Fibroblast of skin of right quadriceps (primary cell): ENCODE measurements at places on chromosomes 5 and 9.

DNA sequence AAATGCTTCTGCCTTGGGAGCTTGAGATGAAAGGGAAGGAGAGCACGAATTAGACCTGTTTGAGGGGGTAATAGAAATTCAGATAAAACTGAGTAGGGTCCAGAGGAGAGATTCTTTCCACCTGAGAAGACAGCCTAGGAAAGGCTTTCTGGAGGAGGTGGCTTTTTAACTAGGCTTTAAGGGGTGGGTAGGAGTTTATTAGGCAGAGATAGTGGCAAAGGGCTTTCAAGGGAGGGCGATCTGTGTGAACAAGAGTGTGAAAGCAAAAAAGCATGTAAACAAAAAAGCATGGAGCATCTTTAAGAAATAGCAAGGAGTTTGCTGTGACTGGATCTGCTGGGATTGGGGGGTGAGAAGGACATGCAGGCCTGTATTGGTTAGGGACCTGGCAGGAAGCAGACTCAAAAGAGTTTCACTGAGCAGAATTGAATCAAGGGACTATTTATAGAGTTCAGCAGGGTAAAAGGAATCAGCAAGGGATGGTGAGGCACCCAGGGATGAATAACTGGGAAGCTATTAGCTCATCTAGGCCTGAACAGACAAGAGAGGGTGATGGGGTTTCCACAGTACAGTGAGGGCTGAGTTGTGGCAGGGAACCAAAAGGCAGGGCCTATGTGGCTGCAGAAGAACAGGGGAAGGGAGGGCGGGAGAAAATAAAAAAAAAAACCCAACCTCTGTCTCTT lies 18.8 kb downstream of the SLC1A1 start:
- peak; percentile 86 for DNase-seq

DNA sequence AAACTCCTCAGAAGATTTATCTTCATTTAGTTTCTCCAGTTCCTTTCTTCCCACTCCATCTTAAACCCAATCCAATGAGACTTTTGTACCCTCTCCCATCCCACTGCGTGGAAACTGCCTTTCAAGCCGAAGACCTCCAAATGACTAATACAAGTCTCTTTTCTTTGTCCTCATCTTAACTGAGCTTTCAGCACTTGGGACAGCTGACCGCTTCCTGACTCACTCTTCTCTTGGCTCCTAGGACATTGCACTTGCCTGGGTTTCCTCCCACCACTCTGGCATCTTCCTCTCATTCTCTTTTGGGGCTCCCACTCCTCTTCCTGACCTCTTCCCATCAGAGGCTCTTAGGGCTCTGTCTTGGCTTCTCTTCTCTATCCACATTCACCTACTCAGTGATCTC lies 243.7 kb downstream of the HSPA4 start:
- DNase-seq, result no peak

DNA sequence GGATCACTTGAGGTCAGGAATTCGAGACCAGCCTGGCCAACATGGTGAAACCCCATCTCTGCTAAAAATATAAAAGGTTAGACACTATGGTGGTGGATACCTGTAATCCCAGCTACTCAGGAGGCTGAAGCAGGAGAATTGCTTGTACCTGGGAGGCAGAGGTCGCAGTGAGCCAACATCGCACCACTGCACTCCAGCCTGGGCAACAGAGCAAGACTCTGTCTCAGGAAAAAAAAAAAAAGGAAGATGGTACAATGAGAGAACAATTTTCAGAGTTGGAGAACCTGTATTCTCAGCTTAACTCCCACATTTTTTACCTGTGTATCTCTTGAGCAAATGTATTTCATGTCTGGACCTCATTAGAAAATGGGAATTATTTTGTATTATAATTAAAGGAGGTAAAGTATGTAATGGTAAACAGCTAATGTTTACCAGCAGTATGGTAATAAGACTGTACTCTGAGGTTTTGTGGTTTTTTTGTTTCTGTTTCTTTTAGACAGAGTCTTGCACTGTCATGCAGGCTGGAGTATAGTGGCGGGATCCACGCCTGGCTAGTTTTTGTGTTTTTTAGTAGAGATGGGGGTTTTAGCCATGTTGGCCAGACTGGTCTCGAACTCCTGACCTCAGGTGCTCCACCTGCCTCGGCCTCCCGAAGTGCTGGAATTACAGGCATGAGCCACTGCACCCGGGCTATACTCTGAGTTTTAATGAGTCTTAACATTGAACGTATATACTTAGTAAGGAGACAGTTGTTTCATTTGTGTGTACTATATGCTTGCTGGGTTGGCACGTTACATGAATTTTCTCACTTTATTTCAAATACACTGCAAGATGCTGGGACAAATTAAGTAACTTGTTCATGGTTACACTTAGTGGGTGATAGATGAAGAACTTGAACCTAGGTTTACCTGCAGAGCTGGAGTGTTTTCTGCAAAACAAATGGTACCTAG lies 16.2 kb downstream of the UHRF2 start:
- DNase-seq, result no peak

GRCh38 chr9:137460363-137461315 lies 1.5 kb upstream of the NSMF start:
- no peak for DNase-seq

DNA sequence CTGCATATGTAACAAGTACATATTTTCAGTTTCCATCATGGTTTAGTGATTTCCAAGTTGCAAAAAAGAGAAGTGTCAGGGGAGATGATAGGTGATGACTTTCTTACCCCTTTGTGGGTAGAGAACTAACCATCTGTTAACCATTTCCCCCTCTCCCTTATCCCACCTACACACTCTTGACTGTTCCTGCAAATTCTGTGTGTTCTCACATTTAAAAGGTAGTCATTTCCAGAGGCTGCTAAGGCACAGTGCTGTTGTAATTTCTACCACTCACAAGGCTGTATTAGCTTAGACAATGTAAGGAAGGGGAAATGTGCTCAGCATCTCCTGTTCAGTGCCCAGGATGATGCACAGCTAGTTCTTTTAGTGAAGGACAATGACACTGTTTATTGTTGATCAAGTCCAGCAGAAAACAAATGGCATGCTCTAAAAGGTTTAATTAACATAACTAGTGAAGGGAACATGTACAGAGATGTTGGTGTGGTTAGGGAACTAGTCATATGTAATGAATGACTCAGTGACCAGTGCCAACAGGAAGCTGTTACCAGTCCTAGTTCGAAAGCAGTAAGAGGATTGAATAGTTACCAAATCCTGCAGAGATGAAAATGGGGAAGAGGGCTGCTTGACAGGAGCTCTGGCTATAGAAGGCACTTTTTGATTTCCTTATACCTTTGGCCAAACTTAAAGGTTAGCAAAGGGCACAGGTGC lies 165.1 kb downstream of the PLK2 start:
- DNase-seq, result peak; percentile 39

GRCh38 chr5:6832994-6833393 lies 119.8 kb downstream of the TENT4A start:
- DNase-seq, result no peak

GRCh38 chr9:38154501-38155421 lies 85.7 kb upstream of the SHB start:
- DNase-seq, result no peak

GRCh38 chr5:112203229-112203628 lies 215.8 kb downstream of the EPB41L4A start:
- no peak for DNase-seq

- no peak for DNase-seq
Measured at GRCh38 chr5:180399401-180400215, 46.5 kb upstream of the GFPT2 start.

DNA sequence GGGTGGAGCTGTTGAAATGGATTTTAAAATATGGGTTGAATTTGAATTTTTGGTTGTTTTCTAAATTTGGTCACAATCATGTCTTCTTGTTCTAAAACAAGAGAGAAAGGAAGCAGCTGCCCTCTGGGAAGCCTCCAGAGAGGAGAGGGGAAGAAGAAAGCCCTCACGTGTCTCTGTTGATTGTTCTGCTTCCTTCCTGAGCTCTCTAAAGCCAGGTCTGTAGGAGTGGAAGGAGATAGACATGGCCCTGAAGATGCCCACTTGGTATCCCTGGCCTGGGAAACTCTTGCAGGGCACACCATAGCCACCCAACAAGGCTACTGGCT lies 59.6 kb downstream of the GALNT12 start:
- no peak for DNase-seq

DNA sequence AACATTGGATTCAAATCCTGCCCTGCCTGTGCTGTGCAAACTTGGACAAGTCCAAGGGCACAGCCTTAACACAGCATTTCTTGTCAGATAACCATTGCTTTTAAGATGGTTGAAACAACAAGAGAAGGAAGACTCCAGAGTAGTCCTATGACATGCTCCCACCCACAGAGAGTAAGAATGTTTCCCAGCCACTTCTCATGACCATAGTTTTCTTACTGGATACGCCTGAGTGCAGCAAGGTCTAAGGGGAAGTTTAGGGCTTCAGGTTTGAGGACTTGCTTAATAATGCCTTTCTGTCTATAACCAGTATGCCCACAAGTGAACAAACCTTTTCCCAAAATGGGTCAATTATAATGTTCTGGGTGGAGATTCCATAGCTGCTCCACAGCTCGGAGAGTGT lies 126.4 kb downstream of the SLF1 start:
- DNase-seq, result no peak

DNA sequence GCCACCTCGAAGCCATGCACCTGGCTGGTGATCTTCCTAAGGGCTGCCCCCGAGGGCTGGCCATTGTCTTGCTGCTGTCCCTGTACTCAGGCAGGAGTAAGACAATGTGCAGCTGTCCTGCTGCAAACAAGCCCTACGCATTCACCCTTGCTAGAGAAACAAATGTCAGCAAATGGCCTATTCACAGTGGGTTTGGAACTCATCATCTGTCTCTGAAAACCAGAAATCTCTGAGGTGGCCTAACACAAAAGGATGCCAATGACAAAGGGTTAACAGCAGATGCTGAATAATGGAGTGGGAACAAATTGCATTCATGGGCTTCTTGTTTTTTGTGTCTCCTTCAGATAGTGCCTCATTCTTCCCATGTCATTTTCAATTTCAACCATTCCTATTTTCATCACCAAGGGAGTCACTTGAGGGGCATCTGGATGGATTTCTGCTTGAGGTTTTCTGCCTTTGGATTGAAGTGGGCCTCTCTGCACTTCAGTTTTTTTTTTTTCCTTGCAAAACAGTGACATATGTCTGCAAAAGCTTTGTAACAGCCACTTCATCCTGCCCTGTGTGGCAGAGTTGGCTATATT lies 261.6 kb upstream of the VLDLR start:
- no peak for DNase-seq
